Camera-type eye (tissue), 1 donor: ENCODE measurements at places on chromosomes 1 and 21. TPM values are rescaled to one million over a fixed set of nuclear protein-coding genes. Genes with fewer than 3 reads are reported as not detected.

Gene TMCC2
- 45.5 TPM for total RNA-seq

Gene PLA2G2C
- total RNA-seq = not detected

Gene ALG14
- total RNA-seq = 4.1 TPM

Gene ATF6
- 43.7 TPM for total RNA-seq

Gene OR6F1
- not detected for total RNA-seq

Gene FCGR2B
- total RNA-seq = 1.9 TPM

Gene CR1L
- not detected for total RNA-seq

Gene LCA5L
- total RNA-seq = 3.8 TPM

Gene OR10J1
- total RNA-seq = not detected

Gene NBPF3
- total RNA-seq = 13.1 TPM

Gene OR4F29
- not detected for total RNA-seq

Gene AADACL4
- not detected for total RNA-seq
